ENCODE measurements at places on chromosomes 12 and 14.

GRCh38 chr12:132014092-132014914 lies 64.6 kb downstream of the EP400 start:
- DNase-seq = no peak

GRCh38 chr12:12606781-12607589 lies 4.7 kb upstream of the CREBL2 start:
- no peak for DNase-seq

GRCh38 chr14:103273145-103273744 lies 60.8 kb upstream of the EIF5 start:
- peak; percentile 86 for DNase-seq

DNA sequence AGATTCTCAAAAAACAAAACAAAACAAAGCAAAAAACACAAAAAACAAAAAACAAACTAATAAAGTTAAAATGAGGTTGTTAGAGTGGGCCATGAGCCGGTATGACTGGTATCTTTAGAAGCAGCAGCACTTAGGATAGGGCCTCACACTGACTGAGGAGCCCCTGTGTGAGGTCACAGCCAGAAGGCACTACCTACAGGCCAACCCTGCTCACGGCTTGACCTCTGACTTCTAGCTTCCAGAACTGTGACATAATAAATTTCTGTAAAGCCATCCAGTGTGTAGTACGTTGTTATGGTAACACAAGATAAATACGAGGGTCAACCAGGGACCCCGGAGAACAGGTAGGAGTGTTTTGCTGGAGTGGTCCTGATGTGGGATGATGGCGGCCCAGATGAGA lies 629.6 kb downstream of the VRK1 start:
- no peak for DNase-seq

DNA sequence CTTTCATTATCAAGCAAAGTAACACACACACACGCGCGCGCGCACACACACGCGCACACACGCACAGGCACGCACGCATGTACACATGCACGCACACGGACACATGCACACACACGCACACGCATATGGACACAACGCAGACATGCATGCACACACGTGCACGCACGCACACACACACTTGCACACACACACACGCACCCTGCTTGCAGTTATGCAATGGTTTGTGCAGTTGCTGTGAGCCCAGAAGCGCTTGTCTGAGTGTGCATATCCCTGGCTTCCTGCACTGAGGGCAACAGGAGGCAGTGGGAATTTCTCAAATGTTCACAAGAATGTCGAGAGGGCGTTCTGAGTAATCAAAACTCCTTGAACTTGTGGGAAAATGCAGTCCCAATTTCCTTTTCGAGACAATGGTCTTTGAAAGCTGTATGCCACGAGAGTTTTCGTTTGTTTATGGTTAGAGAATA lies 41.6 kb downstream of the NFKBIA start:
- no peak for DNase-seq

DNA sequence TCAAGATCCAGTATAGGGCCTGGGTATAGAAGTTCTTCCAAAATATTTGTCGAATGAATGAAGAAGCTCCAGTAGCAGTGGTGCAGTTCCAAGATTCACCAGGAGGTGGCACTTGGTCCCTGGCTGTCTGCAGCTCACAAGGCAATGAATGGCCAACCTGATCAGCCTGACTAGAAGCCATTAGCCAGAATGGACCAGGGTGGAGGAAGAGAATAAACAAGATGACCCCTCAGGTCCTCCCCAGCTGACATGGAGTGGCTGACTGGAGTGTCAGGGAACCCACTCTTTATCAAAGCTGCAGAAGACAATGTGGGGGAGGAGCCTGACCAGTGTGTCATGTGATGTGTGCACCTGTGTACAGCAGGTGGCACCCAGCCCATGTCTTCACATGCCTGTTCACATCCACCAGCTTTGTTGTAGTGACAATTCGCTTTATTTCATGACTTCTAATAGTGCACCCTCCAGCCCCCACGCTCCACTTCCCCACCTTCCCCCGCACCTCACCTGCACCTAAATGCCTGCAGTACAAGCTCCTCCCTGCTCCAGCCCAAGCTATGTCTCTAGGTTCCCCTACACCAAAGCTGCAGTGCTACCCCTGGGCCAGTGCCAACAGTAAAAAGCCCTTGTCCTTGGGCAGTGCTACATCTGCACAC lies 3.0 kb downstream of the LTBP2 start:
- DNase-seq = peak; percentile 95

DNA sequence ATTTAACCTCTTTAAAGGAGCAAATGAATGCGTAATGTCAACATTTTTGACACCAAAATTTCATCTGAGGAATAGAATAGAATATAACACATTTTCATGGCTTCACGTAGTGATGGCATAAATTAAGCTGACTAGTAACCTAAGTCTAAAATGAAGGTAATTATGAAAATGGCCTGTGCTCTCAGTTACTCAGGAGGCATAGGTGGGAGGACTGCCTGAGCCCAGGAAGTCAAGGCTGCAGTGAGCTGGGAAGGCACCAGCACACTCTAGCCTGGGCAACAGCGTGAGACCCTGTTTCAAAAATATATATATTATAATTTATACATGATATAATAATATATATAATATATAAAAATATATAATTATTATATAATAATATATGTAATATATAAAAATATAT lies 383.2 kb upstream of the ATP2B1 start:
- no peak for DNase-seq

GRCh38 chr12:120895532-120895931 lies 8.6 kb downstream of the SPPL3 start:
- DNase-seq = no peak

DNA sequence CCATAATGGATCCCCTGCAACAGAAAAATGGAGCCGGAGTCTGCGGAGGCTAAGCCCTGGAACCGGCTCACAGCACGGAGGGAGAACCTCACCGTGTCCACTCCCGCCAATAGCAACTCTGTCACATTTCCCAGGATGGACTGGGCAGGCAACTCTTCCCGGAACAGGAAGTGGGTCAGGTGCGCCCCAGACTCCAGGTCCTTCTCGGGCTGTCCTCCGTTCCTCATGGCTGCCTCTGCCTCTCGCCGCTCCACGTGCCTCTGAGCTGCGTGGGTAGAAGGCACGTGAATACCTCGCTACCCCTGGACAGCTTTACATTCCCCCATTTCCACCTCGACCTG lies 2.2 kb downstream of the CYP27B1 start:
- DNase-seq = no peak

DNA sequence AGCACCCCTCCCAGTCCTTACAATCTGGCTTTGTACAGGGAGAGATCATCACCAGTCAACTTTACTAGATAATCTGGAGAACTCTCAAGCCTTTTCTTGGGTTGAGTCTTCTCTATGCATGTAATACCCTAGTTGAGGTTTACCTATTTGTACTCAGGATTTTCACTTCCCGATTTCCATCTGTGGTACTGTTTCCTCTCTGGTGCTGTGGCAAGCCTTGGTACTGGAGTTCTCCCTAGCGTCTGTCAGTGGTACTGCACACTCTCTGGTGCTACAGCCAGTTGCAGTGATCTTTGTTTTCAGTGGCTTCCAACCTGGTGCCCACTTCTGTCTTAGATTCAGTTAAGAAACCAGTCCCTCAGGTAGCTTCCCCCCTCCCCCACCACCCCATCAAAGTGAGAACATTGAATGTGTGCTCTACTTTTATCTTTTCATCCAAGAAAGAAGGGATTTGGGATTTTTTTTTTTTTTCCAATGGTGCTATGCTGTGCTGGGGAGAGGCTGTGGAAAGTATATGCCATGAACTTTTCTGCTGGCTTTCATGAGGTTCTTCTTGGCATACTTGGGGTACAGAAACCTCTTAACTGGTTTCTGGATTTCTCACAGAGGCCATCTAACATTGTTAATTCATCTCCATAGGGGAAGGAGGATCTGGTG lies 69.4 kb upstream of the EVL start:
- no peak for DNase-seq
